ENCODE measurements at places on chromosomes 3 and 15. TPM values are rescaled to one million over a fixed set of nuclear protein-coding genes. Genes with fewer than 3 reads are reported as not detected.

WNT5A gene
- polyA plus RNA-seq, result 7.1 TPM

CCDC80 gene
- polyA plus RNA-seq, result 62.3 TPM

STAB1 gene
- 91.8 TPM for polyA plus RNA-seq

TMEM45A gene
- polyA plus RNA-seq, result 30.3 TPM

SLC12A1 gene
- polyA plus RNA-seq, result 0.06 TPM

CPA3 gene
- 29.2 TPM for polyA plus RNA-seq

DLL4 gene
- polyA plus RNA-seq, result 11.2 TPM

FBXO40 gene
- polyA plus RNA-seq, result not detected
